ENCODE measurements at places on chromosomes 3 and 15.

- DNase-seq, result no peak
Observed at GRCh38 chr15:93986400-93986984, 244.9 kb upstream of the MCTP2 start.

DNA sequence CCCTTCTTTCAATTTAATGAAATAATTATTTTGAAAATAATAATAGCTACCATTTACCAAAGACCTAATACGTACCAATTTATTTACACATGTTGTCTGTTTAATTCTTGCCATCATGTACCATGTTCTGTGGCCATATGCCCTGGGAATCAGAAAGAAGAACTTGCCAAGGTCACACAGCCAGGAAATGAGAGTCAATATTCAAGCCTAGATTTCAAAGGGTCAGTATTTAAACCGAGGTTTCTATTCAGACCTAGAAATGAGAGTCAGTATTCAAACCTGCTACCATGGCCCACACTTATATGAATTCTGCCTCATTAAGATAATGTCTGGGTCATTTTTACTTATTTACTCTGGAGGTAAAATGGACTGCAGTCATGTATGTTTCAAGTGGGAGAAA, 103.6 kb upstream of the TBL1XR1 start:
- no peak for DNase-seq

- no peak for DNase-seq
Observed at GRCh38 chr15:46260937-46261336, 626.1 kb downstream of the SQOR start.

GRCh38 chr3:171620825-171621434, 160.7 kb upstream of the TNIK start:
- peak; percentile 39 for DNase-seq

GRCh38 chr15:50907601-50908208, 778 bp upstream of the AP4E1 start:
- DNase-seq, result peak; percentile 49

Data from M059J (cell line).